ENCODE measurements at places on chromosomes 3 and 15.
A peak's percentile ranks its signal among the peaks of the same experiment; 100 is the strongest.

- DNase-seq: no peak
These were observed 720.2 kb upstream of the GOLIM4 start for GRCh38 chr3:168815946-168816345.

- no peak for DNase-seq
These were observed 290.5 kb upstream of the VEPH1 start for GRCh38 chr3:157793745-157794144.

GRCh38 chr15:57509965-57510364, 81.7 kb upstream of the MYZAP start:
- no peak for DNase-seq

- DNase-seq: peak; percentile 54
These were observed 27.5 kb upstream of the MASP1 start for GRCh38 chr3:187318819-187319616.

DNA sequence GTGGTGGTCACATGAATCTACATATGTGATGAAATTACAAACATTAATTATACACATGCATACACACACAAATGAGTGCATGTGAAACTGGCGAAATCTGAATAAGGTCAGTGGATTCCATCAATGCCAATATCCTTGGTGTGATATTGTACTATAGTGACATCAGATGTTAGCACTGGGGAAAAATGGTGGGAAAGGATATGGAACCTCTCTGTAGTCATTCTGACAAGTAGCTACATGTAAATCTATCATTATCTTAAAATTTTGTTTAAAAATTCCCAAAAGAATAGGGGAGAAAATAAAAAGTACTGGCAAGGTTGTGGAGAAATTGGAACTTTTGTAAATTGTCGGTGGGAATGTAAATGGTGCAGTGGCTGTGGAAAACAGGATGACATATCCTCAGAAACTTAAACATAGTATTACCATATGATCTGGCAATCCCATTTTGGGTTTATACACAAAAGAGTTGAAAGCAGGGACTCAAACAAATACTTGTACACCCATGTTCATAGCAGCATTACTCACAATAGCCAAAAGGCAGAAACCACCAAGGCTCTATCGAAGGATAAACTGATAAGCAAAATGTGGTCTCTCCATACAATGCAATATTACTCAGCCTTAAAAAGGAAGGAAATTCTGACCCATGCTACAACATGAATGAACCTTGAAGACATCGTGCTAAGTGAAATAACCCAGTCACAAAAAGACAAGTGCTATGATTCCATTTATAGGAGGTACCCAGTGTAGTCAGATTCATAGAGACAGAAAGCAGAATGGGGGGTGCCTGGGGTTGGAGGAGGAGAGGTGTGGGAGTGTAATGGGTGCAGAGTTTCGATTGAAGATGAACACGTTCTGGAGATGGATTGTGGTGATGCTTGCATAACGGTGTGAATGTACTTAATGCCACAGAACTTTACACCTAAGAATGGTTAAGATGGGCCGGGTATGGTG, 25.3 kb upstream of the HRH1 start:
- DNase-seq: no peak

GRCh38 chr15:77836906-77837648, 204.4 kb upstream of the LINGO1 start:
- no peak for DNase-seq

- no peak for DNase-seq
These were observed 22.1 kb upstream of the PIK3CB start for GRCh38 chr3:138856799-138857198.

DNA sequence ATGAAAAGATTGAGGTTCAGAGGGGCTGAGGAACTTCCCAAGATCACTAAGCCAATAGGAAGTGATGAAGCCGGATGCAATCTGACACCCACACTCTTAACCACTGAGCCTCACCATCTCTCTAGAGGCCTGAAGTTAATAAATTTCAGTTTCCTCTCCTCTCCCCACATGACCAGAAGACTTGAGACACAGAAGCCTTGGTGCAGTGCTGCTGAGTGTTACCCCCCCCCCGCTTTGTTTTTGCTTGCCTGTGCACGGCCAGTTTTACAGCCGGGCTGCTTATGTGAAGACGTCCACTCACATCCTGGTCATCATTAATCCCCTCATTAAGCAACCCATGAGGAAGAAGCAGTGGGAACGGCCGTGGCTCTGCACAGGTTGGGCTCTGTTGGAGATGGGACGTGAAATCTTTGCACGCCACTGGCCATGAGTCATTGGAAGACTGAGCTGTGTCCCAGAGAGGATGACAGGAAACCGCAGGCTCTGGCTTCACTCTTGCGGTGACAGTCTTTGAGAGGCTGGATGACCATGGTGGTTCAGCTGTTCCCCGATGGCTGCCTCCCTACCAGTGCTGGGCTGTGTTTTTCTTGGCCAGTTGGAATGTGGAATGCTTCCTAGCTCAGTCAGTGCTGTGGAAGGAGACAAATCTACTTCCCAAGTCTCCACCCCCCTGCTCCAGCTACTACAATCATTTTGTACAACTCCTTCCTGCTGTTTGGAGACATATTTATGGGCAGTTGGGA, 232.6 kb upstream of the LRTM1 start:
- peak; percentile 50 for DNase-seq

DNA sequence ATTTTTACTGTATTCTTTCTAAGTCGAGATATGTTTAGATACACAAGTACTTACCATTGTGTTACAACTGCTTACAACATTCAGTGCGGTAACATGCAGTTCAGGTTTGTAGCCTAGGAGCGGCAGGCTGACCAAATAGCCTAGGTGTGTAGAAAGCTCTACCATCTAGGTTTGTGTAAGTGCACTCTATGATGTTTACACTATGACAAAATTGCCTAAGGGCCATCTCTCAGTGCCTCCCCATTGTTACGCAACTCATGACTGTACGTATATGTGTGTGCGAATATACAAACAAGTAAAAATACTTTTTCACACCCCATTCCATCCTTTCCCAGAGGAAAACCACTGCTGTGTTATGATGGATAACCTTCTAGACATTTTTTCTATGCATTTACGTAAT, 44.3 kb downstream of the PXYLP1 start:
- no peak for DNase-seq

DNA sequence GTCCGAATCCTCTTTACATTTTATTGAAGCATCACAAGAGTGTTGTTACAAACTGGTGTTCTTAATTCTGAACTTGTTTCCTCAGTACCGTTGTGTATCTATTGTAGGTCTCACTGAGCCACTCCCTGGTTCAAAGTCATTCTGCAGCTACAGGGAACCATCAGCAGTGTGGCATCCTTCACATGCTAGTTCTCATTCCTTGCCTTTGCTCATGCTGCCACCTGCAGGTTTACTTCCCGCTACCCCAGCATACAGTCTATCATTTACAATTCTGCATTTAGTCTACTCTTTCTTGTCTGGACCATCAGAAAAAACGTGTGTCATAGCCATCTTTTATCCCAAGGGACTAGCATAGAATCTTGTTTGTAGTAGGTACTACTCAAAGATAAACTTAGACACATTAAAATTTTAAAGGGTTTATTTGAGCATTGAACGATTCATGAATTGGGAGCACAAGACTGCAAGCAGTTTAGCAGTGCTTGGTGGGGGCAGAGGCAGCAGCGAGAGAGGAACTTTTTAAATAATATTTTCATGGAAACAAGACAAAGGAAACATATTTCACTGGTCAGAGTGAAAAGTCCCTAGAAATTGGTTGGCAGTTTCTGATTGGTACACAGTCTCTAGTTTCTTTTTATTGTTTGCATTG, 402.1 kb downstream of the CADM2 start:
- peak; percentile 13 for DNase-seq

DNA sequence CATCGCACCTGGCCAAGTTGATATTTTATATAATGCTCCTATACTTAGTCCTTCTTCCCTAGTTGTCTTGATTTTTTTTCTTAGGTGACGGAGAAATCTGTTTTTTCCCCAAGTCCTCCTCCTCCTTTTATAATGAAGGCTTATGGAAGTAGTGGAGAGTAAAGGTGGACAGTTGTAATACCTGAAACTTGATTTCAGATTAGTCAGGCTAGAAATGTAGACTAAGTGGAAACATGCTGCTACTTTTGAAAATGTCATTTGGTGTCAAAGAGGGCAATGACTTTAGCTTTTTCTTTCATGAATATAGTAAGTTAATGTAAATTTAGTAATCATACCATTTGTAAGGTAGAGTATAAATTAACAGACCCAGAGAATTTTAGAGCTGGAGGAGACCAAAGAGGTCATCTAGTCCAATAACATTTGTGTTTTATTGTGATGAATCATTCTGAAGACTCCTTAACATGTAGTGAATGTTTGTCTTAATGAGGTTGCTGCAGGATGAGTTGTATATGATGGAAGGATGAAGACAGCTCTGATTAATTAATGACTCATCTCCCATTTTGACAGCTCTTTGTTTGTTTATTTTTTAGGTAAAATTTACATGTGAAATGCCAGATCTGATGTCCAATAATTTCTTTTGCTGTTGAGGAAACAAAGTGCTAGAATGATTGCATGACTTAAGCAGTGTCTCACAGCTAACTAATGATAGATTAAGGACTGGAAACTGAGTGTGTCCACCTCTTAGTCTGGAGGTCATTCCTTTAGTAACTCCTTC, 8.7 kb downstream of the CTDSPL2 start:
- no peak for DNase-seq

DNA sequence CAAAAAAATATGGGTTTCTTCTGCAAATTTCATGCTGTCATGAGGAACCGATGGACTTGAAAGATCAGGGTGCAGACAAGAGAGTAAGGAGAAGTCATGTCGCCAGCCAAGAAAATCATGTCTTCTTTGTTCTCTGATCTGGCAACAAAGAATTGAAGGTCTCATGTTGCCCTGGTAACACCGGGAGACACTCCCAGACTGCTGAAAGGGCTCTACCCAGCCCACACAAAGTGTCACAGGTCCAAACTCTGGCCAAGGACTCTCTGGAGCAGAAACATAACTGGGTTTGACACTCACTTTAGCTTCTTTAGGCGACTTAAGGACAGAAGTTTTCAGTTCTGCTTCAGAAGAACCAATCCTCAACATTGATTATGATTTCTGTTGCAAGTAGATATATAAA, 42.9 kb downstream of the SIDT1 start:
- no peak for DNase-seq

GRCh38 chr15:87638554-87639083, 617.9 kb downstream of the NTRK3 start:
- no peak for DNase-seq

DNA sequence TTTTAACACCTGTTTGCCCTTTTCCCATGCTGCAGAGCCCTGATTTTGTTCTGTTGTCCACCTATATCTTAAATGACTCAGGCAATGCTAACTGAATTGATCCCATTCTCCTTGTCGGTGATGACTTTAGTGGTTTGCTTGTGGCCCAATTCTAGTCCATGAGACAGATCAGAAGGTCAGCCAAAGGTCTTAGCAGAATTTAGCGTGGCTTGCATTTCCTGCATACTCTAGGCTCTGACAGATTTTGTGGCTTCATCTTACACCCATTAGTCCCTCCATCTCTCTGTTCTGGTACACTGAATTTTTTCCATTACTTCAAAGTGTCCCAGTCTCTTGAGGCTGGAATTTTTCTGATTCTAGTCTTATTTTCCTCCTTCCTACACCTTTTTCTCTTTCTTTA, 161.9 kb downstream of the STAC start:
- DNase-seq: no peak

DNA sequence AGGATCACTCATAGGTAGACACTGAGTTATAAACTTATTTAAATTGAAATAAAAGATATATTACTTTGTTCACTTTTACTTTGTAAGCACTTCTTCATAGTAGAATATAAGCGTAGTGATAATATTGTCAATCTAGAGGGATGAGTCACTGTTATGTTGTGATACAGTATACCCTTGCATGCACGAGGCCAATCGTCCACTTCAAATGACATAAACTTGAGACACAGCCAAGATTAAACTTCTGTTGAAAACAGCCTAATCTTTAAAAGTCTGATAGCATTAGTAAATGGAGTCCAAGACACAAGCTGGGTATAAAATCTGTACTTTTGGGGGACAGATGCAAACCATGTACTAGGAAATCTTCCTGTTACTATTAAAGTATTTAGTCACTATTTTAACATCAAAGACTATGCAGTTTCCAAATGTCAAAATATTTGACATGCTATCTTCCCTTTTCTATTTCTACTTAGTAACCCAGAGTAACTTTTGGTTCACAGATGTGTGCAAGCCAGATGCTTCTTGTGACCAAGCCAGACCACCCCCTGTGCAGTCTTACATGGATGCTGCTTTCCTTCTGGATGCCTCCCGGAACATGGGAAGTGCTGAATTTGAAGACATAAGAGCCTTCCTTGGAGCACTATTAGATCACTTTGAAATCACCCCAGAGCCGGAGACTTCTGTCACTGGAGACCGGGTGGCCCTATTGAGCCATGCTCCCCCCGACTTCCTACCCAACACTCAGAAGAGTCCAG, 85.3 kb downstream of the PIK3R4 start:
- no peak for DNase-seq

DNA sequence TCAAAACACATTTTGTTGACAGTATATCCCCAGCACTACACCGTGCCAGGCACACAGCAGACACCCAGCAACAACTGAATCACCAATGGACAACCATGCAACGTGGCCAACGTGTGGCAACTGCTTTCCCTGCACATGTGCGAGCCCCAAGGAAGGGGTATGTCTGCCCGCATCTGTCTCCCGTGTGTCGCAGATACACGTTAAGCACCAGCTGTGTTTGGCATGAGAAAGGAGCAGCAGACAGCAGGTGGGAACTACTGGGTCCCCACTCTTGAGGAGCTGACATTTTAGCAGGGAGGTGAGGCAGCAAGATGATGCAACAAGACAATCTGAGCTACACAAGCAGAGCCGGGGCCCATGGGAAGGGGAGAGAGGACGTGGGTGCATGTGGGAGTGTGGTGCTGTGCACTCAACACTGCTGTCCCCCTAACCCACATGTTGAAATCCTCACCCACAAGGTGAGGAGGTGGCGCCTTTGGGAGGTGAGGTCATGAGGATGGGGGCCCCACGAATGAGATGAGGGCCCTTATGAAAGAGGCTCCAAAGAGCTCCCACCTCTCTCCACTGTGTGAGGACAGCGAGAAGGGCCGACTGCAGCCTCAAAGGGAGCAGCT, 56.2 kb downstream of the ROPN1B start:
- no peak for DNase-seq

DNA sequence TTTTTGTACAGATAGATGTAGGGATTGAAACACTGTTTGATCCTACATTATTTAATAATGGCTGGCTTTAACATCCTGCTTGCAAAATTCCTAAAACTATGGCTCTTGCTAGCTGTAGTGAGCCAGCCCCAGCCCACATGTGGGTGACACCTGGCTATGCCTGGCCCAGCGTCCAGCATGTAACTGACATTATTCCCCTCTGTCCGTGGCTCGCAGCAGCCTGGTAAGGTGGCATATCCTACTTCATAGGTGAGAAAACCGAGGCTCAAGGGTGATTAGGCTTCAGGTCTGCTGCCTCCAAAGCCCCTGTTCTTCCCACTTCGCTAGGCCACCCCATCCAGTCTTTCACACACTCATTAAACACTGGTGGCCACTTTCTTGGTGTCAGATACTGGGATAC, 1.6 kb downstream of the CALML4 start:
- no peak for DNase-seq

DNA sequence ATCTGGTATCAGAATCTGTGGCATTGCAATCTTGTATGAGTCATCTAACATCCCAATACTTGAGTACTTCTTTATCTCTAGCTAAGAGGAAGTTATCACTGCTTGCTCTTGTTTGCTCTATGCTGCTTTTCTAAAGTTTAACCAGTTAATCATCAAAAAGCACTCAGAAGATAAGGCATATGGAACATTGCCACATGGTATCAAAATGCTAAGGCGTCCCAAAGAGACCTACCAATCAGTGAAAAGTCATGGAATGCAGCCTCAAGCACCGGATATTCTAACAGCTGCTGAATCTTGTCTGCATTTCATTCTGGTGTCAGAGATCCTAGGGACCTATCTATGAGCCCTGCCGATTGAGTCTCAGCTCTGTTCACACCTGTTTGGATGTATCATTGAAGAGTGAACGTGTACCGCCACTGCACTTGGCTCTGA, 192.8 kb downstream of the ARPP21 start:
- DNase-seq: no peak
